Ascending aorta (tissue), 2 donors: ENCODE measurements at places on chromosomes 2 and 18. TPM values are rescaled to one million over a fixed set of nuclear protein-coding genes. Genes with fewer than 3 reads are reported as not detected.

ANKRD29 gene
- 118 TPM for total RNA-seq

FHOD3 gene
- 12.7 TPM for total RNA-seq

NMUR1 gene
- 1.8 TPM for total RNA-seq

GDF7 gene
- total RNA-seq: 11.6 TPM

AQP12B gene
- not detected for total RNA-seq

EVA1A gene
- not detected for total RNA-seq

KCNG2 gene
- total RNA-seq: not detected

NFATC1 gene
- total RNA-seq: 64.1 TPM

MYCN gene
- total RNA-seq: not detected

G6PC2 gene
- not detected for total RNA-seq

LCT gene
- not detected for total RNA-seq

IWS1 gene
- total RNA-seq: 54.6 TPM

C2orf74 gene
- total RNA-seq: 7.2 TPM

SLC9A4 gene
- total RNA-seq: not detected

RAX gene
- total RNA-seq: not detected

WNT10A gene
- not detected for total RNA-seq

TFCP2L1 gene
- 5.5 TPM for total RNA-seq

UGT1A4 gene
- not detected for total RNA-seq

MROH2A gene
- not detected for total RNA-seq

TNFRSF11A gene
- total RNA-seq: 2.7 TPM

EFHD1 gene
- total RNA-seq: 142 TPM

FN1 gene
- total RNA-seq: 5,098 TPM

NUP35 gene
- total RNA-seq: not detected

KCNS3 gene
- 6.7 TPM for total RNA-seq
